ENCODE measurements at places on chromosomes 11 and 22.

- DNase-seq = no peak
Measured at GRCh38 chr11:118057251-118058145, 19.4 kb upstream of the TMPRSS4 start.

GRCh38 chr11:69342588-69343330 is 48.8 kb downstream of the MYEOV start:
- no peak for DNase-seq

DNA sequence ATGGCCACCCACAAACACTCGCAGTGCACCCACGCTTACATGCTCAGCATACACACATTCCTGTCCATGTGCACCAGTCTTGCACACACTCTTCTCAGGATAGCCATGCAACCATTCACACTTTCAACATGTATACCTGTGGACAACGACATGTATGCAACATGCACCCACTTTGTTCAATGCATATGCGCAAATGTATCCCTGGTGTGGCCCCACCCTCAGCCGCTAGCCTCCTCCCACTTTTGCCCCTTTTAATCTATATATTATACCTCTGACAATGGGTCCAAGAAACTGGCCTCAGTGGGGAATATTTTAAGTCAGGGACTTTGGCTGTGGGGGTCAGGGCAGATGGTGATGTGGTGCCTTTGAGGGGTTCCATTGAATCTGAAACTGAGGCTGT is 963 bp downstream of the INSC start:
- no peak for DNase-seq

- no peak for DNase-seq
Measured at GRCh38 chr11:665062-665703, 28.1 kb downstream of the DRD4 start.

DNA sequence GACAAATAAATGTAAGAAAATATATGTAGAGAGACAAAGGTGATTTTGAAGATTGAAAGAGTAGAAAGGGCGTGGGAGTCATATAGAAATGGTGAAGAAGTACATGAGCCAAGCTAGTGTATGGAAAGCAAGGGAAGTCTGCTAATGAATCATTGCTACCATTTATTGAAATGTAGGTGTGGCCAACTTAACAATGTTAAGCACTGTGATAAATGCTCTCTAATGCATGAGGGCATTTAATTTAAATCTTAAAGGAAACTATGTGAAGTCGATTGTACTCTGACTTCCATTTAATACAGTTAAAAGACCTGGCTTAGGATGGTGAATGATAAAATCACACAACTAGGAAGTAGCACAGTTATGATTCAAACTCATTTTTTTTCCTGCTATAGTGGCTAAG is 219.9 kb downstream of the CASP12 start:
- no peak for DNase-seq

GRCh38 chr11:109291553-109291952 is 130.4 kb upstream of the C11orf87 start:
- DNase-seq = no peak

DNA sequence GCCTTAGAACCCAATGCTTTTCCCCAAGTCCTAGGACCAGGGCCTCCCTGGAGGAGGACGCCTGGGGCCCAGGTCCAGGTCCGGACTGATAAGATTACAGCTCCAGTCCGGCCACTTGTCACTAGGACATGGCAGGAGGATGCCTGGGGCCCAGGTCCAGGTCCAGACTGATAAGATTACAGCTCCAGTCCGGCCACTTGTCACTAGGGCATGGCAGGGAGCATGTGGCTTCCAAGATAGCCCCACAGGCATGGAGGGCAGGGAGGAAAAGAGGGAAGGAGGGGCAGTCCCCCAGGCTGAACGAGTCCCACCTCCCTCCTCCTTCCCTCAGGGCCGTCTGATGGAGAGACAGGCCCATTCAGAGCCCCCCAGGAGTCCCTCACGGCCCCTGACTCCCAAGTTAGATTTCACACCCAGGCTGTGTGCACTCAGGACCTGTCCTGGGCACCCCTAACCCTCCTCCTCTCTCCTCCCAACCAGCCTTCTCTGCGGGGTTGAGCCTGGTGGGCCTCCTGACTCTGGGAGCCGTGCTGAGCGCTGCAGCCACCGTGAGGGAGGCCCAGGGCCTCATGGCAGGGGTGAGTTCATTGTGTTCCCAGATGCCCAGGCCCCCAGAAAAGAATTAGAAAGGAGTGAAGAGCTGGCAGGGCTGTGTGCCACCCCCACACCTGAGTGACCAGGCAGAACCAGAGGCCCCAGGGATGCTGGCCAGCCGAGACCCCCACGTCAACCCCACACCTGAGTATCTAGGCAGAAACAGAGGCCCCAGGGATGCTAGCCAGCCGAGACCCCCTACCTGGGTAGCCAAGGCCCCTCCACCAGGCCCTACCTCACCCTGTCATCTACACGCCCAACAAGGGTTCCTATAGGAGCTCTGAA is 2.1 kb downstream of the TSPAN32 start:
- DNase-seq = no peak

- no peak for DNase-seq
Measured at GRCh38 chr22:44869196-44869595, 116.8 kb downstream of the ARHGAP8 start.

DNA sequence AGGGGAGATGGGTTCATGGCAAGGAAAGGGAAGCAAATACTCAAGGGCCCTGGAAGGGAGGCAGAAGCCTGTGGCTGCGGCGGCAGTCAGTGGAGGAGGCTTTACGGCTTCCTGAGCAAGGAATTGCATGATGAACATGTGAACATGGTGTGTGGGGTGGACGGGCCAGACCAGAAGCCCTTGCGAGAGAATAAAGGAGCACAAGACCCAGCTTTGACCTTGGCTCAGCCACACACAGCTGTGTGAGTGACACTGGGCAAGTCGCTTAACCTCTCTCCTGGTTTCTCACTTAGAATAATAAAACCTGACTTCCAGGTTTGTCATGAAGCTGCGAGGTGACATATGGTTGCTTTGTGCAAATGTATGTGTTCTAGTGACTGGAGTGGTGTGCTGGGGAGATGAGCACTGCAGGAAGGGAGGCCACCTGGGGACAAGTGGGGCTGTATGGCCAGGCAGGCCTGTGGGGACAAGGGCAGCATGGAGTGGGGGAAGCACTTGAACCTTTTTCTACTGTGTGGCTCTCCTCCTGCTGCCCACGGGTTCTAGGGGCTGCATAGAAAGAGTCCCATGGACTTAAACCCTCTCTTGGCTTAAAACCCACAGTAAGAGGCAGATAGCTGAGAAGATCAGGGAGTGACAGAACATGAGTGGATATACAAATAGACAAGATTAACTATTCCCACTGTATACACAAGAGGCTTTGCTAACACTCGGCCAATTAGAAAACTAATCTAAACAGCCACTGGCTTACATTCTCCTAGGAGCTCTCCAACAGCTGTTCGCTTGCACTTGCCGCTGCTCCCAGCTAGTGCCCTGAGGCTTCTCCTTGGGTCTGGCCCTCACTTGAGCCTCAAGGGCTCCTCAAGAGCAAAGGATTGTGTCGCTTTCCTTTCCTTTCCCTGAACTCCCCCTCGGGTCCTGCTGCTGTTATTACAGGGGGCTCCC is 67.3 kb upstream of the CDON start:
- no peak for DNase-seq

GRCh38 chr11:130388607-130389205 is 39.7 kb downstream of the ADAMTS8 start:
- no peak for DNase-seq

DNA sequence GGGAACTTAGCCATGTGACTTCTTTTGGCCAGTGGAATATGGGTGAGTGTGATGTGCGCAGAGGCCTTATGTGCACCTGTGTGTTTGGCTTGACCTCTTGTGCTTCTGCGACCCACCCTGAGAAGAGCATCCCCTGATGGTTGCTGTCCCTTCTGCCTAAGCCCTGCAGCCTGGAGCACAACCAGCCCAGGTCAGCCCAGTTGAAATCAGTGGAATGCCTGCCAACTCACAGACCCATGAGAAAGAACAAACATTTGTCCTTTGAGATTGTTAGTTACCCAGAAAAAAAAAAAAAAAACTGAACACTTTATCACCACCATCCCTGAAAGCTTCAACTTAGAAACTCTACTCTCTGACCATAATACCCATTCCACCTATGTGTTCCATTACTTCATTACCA is 38.5 kb downstream of the PAMR1 start:
- DNase-seq = no peak

GRCh38 chr11:68223275-68223674 is 10.2 kb upstream of the KMT5B start:
- DNase-seq = no peak

GRCh38 chr11:111762981-111763643 is 3.1 kb downstream of the PPP2R1B start:
- no peak for DNase-seq

DNA sequence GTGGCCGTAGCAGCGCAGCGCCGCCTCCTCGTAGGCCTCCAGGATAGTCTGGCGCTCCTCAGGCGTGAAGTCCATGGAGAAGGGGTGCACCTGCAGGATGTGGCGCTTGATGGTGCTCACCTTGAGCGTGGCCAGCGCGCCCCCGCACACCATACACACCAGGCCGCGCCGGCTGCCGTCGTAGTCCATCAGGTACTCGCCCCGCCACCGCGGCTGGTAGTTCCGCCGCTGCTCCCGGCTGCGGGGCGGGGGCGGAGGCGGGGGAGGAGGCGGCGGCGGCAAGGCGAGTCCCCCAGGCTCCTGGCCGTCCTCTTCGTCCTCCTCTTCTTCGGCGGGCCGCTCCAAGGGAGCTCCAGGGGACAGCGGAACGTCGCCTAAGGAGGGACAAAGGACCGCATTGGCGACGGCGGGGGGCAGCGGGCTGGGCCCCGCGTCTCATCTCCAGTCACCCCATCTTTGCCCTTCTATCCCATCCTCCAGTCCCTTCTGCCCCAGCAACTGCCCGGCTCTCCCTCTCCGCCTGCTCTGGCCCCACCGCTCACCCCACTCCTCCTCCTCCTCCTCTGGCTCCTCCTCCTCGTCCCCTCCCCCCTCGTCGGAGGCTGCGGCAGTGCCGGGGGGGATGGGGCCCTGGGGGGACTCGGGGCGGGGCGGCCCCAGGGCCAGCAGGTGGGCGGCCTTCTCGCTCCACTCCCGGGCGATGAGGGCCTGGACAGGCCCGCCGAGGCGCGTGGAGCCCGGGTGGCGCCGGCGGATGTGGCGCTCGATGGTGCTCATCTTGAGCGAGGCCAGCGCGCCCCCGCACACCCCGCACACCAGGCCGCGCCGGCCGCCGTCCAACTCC is 4.9 kb downstream of the ZFTA start:
- DNase-seq = no peak

GRCh38 chr11:93143800-93144199 is 54.0 kb downstream of the SLC36A4 start:
- no peak for DNase-seq

DNA sequence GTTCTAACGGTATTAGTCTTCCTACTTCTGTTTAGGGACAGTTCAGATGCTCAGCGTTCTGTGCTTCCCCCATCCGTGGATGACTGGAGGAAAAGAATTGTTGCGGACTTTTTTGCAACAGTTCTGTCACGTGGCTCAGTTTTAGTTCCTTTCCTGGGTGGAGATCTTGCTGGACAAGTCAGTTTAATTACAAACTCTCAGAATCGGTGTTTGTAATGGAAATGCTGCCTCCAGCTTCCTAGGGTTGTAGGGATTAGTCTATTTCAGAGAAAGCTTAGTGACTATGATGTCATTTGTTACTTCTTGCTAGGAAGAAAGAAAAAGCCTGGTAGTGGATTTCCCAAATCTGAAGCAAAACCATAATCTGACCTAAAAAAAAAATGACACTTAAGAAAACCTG is 320.4 kb downstream of the CADM1 start:
- no peak for DNase-seq

GRCh38 chr11:134750619-134751018 is 338.6 kb upstream of the B3GAT1 start:
- DNase-seq = no peak

DNA sequence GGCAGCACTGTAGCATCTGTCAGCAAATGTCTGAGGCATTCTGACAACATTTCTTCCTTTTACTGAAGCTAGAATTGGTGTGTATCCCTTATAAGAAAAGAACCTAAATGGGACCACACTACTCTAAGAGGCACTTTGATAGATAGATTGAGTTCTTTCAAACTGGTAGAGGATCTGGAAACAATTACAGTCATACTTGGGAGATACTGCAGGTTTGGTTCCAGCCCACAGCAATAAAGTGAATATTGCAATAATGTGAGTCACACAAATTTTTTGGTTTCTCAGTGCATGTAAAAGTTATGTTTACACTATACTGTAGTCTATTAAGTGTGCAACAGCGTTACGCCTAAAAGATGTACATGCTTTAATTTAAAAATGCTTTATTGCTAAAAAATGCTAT is 96.9 kb downstream of the SBF2 start:
- DNase-seq = no peak

- DNase-seq = no peak
Measured at GRCh38 chr22:35621451-35621850, 4.3 kb upstream of the MB start.

GRCh38 chr22:50739894-50740293 is 1.9 kb downstream of the ACR start:
- no peak for DNase-seq

DNA sequence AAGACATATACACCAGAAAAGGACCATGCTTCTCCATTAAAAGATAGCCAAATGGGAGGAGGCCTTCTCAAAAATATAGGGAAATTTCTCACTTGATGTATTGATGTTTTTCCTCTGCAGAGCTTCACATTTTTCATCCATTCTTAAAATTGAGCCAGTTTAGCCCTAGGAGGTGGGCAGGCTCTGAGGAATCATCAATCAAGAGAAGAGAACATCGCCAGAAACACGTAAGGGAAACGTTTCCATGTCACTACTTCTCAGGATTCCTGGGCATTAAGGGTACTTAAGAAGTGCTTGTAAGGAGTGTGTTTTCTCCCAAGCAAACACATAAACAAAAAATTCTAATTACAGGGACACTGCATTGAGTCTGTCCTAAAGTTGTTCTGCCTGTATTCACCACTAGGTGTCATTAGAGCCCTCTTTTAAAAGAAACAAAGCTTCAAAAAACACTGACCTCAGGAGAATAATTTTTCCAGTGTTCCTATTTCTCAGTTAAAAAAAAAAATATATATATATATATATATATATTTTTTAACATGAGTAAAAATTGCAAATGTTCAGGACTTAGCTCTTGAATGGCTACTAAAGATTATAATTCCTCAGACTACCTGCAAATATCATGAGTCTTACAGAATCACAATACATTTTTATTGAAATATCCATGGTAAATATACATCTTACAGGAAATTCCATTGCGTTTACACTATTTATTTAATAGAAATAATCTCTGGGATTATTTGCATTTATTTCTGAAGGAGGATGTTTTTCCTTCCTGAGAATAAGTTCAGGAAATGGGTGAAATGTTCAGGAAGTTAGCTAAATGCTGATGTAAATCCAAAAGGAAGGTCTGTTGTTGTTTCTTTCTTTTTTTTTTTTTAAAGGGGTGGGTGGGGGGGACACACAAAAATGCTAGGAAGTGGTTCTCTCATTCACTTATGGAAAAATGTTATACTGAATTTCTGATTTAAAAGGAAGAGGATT is 16.0 kb downstream of the FZD4 start:
- no peak for DNase-seq

DNA sequence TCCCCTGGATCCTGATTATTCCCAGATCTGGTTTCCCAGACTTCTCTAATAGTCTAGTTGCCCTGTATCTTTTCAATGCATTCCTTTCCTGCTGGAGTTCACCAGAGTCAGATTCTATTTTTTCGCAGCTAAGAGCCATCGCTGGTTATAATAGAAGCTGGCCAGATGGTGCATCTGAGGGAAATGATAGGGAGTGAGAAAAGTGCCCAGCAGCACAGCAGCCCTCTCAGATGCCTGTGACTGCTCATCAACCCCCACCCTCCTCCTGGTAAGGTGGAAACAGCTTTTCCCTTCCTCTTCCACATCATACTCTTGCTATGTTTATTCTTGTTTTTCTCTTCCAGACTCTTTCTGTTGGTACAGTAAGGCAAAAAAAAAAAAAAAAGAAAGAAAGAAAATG is 12.8 kb downstream of the OR8A1 start:
- no peak for DNase-seq

Data from thoracic aorta (tissue), 2 donors.